ENCODE measurements at places on chromosomes 1 and 21.

DNA sequence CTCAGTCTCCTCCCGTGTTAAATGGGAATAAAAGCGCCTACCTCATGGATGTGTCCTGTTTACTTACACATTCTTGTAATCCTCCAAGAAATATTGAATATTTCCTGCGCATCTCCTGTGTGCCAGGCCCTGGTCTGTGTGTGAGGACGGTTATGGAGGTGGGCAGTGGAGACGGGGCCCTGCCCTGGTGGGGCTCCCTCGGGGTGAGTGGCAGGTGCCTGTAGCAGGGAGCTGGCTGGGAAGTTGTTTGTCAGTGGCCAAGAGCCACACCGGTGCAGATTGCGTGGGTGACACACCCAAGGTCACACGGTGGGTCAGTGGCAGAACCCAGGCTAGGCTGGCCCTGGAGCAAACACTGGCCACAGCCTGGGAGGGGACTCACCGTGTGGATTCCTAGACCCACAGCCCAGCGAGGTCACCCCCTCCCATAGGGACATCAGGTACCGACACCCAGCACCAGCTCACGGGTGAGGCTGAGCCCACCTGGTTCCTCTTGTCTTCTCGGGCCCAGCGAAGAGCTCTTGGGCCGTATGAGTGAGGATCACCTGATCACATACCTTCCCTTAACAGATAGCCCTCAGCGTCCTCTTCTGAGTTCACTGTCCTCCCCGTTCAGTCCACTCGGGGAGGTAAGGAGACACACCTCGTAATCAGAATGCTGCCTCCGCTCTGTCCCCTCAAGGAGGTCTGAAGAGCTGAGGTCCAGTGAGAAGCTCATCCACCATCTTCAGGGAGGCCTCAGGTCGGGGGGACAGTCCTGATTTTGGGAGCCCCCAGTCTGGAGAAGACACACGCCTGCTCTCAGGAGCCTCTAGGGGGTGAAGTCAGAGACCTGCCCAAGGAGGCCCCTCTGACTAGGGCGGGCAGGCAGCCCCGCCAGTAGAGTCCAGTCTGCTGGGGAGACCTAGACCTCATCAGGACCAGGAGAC lies 349.6 kb downstream of the MATN1 start:
- DNase-seq, result no peak

GRCh38 chr1:44275991-44276405 lies 62.7 kb downstream of the DMAP1 start:
- DNase-seq, result no peak

DNA sequence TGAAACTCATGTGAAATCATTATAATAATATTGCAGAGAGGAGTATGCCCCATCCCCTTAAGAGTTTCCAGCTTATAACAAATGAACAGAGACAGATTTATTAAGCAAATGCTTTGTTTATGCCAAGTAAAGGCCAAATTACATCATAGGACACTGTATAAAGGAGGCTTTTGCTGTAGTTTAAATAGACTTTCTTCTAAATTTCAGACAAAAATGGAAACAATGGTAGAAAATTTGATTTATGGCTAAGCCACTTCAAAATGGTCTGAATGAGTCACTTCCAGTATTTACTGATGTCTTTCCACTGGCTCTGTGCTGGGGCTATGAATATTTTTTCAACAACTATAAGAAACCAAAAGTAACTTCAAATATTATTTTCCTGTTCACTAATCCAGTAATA lies 81.1 kb upstream of the ST6GALNAC5 start:
- DNase-seq, result no peak

GRCh38 chr1:6461538-6462411 lies 4.2 kb downstream of the TNFRSF25 start:
- no peak for DNase-seq

DNA sequence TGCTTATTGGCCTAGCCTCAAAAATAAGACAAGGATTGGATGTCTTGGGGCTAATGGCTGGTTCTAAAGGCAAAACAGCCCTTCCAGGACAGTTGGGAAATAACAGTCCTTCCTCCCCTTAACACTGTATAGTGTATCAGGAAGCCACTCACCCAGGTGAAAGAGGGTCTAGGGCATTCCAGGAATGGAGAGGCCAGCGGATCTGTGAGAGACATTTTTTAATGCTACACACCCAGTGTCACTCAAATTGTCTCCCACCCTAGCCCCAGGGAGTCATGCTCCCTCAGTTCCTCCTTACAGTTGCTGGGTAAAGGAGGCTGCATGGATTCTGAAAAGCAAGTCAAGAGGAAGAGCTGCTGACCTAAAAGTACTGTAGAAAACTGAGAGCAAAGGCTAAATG lies 24.1 kb upstream of the EXO1 start:
- no peak for DNase-seq
